ENCODE measurements at places on chromosomes 4 and X.

DNA sequence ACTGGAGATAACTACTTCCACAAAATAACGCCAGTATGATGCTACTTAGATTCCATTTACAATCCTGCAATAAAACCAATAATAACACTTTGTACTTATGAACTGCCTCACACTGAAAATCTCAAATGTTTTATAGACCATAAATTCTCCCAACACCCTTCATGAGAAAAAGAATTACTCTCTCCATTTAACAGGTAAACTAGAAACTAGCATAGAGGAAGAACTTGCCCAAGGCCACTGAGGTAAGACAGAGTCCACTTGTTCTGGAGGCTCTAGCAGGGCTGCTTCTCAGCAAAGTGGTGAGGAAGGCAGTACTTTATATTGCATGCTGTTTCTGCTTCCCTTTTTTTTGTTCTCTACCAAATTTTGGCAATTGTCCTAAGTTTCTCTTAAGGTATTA, 11.5 kb upstream of the BMP3 start:
- DNase-seq = no peak

- peak; percentile 34 for DNase-seq
Measured at GRCh38 chrX:52990848-52991247, 32.5 kb upstream of the FAM156A start.

GRCh38 chr4:158873795-158874401, 105.1 kb downstream of the FNIP2 start:
- peak; percentile 67 for DNase-seq

GRCh38 chrX:17433965-17434364, 59.0 kb downstream of the NHS start:
- DNase-seq = no peak

GRCh38 chr4:25178838-25179261, 18.6 kb upstream of the SEPSECS start:
- DNase-seq = peak; percentile 42

DNA sequence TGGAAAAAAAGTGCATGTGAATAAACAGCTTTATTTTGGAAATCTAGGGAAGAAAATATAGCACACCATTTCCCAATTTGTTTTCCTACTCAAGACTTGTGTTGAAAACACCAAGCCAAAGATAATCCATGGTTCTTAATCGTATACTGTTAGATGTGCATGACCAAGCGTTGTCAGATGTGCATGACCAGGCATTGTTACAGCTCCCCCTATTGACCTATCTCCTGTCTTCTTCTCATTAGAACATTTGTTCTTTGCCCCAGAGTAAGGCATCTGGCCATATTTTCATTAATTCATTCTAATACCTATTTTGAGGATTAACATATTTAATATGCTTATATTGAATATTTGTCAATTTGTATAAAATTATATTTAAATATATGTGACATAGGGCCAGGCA, 14.4 kb upstream of the VCX start:
- DNase-seq = no peak

DNA sequence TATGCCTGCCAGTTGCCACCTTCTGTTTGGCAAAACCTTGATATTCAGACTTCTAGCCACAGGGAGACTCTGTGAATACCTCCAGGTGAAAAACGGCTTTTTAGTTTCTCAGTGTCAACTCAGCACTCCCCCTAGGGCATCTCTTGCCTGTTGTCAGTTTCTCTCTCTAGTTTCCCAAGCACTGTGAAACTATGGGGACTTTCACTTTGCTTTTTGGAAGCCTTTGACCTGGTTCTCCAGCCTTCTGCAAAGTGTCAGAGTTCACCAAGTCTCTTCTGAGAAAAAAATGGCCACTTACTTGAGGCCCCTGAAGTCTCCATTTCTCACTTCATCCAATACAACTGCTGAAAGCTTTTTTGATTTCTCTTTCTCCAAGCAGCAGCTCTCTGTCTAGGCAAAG, 521.5 kb downstream of the INPP4B start:
- DNase-seq = peak; percentile 43

DNA sequence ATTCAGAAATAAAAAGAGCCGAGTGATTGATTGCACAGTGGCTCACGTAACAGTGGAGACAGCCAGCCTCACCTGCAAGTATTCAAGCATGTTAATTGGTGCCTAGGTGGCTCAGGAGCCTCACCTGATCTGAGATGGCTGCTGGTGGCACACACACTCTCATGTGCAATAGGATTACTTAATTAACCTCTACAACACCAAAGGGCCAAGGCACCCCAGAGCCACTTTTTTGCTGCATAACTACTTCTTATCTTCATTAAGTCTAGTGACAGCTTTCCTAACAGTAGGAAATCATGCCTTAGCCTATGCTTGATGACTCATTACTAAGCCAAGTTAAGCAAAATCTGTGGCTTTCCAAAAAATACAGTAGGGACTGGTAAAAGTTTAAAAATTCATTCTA, 117.3 kb upstream of the NOCT start:
- no peak for DNase-seq

- no peak for DNase-seq
Measured at GRCh38 chr4:188254211-188254610, 115.0 kb downstream of the TRIML1 start.

GRCh38 chr4:163772238-163772637, 277.7 kb downstream of the TMA16 start:
- DNase-seq = no peak

GRCh38 chrX:130120321-130120731, 10.0 kb upstream of the ELF4 start:
- DNase-seq = peak; percentile 17

DNA sequence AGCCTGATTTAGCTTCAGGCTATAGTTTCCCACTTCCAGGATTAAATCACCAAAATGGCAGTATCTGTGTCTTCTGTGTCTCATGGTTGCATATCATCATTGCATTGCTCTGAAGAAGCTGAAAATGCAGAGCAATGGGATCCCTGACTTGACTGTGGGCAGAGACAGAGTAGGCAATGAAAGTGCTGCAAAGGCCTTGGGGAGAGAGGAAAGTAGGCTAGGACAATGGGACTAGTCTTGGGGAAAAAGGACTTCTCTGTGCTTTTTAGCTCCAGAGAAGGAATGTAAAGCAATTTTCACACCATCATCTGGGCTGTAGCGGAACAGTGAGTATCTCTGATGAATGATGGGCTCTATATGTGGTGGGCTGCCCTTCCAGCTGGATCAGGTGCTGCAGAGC, 202.5 kb downstream of the LDB2 start:
- DNase-seq = no peak

DNA sequence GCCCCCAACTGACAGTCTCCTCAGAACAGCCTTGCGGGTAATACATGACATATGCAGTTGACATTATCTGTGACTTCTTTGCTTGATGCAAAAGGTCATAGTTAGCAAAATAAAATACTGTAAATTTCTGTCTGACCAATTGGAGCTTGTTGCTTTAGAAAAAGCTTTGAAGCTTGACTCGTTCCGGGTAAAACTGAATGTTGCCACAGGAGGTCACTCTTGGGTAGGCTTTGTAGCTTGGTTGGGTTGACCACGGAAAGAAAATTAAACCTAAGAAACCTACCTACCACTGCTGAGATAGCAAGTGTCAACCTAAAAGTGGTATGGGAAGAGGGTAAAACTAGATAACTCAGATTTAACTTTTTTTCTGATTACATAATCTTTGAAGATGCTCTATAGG, 23.2 kb downstream of the PRPS2 start:
- DNase-seq = peak; percentile 44

GRCh38 chr4:62797221-62797620, 1597.1 kb downstream of the ADGRL3 start:
- DNase-seq = no peak

GRCh38 chr4:60506061-60506460, 694.1 kb upstream of the ADGRL3 start:
- DNase-seq = no peak

DNA sequence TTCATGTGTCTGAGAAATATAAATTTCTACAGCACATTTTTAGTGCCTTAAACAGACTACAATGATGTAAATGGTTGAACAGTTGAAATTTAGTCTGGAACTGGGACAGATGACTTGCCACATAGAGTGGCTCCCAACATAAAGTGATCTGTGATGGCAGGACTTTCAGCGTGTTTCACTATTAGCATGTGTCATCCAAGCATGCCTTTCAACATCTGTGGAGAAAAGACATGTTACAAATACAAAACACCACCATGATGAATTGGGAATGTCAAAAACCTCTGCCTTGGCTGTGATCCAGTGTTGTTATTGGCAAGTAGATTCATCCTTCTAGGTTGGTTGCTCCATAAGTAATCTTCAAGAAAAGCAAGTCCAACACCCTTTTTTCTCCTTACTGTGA, 348.7 kb downstream of the MAPK10 start:
- DNase-seq = no peak

DNA sequence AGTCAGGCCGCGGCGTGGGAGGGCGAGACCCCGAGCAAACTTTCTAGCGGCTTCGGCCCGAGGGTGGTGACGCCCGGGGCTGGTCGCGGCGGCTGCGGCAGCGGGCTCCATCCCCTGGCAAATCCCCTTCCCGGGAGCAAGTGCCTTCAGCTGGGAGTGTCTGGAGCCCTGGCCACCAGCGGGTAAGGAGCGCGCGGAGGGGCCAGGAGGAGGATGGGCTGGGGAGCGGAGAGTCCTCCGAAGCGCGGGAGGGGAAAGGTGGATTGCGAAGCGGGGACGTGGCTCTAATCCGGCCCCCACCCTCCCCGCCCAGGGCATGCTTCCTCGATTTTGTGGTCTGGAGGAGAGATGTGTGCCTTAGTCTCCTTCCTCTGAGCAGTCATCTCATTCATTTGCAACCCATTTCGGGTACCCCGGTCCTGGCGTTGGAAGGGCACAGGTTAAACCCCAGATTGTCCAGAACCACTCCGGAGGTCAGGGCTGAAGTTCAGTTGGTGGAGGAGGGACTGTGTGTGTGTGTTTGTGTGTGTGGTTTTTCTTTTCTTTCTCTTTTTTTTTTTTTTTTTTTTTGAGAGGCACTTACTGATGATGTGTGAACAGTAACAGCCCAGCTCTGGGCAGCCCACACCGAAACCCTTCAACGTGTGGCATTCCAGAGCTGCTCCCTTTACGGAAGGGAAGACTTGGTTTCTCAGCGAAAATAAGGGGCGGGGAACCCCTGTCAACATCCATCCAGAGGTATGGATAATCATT, 516 bp downstream of the SGMS2 start:
- DNase-seq = peak; percentile 6

DNA sequence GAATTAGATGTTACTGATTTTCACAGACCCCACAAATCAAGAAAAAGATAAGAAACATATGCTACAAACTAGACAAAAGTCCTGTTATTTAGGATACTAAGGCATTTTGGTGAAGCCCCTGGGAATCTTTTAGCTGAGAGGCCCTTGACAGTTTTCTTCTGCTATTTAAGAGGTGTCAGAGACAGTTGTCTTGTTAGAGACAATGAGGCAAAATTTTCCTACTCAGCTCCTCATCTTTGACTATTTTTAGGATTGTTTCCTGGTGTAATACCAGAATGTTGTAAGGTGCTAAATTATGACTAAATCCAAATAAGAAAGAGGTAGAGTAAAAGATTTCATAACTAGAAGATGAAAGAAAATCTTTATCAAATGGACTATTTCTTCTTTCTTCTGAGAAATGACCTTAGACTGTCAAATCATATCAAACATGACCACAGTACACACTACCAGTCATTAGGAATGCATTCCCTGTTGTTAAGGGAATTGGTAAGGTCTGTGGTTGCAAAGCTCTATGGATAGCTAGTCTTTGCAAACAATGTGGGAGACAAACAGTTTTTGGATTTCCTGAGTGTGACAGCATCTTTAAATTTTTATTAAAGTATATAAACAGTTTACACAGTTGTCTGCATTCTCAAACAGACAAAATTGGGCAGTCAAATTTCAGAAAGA, 926.1 kb downstream of the ADGRL3 start:
- no peak for DNase-seq

DNA sequence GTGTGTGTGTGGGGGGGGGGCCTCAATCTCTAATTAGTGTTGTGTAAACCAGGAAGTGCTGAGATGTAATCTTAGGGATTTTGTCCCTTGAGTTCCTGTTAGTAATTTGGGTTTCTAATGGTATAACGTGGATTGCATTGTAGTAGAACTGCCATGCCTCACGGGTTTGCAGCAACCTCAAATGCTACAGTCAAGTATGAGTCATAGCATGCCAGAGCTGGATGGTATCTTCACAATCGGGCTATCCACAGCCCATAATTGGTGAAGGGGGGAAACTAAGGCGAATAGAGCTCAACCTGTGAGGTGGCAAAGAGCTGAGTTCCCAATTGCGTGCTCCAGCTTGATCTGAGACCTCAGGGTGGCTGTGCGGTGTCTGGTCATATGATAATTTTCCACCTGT, 2.2 kb upstream of the FMR1NB start:
- DNase-seq = no peak

- no peak for DNase-seq
Measured at GRCh38 chr4:3317011-3317655, 24.3 kb downstream of the RGS12 start.

DNA sequence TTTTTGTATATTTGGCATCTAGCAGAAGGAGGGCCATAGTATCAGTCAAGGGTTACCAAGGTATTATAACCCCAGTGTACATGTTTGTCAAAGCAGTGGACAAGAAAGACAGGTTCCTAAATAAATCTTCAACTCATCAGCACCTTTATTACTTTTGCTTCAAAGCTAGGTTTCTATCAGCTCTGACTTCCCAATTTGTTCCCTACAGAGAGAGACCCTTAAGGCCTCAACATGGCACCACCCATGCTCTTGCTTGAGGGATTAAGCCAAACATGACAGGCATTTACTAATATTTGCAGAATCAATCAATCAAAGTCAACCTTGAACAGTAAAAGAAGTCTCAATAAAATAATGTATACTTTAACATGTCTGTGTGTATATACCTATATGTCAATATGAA, 9.4 kb downstream of the TBCK start:
- DNase-seq = no peak

DNA sequence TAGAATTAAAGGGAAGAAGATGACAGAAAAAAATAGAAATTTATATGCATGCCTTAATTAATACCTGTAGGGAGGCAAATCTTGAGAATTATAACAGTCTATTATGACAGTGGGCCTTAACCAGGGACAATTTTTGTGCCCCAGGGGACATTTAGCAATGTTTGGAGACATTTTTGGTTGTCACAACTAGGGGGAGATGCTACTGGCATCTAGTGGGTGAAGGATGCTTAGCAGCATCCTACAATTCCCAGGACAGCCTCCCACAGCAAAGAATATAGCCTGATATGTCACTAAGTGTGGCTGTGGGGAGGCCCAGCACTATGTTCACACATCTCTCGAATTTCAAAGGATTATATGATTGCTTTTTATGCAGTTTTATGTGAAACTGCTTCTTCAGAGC, 10.5 kb downstream of the GPR82 start:
- DNase-seq = no peak

- DNase-seq = no peak
Measured at GRCh38 chr4:169116270-169116901, 106.3 kb upstream of the CBR4 start.

- no peak for DNase-seq
Measured at GRCh38 chrX:153888344-153888743, 2.4 kb upstream of the L1CAM start.

- DNase-seq = no peak
Measured at GRCh38 chr4:105119356-105119755, 27.3 kb upstream of the TET2 start.

- DNase-seq = peak; percentile 6
Measured at GRCh38 chr4:164012396-164013027, 518.0 kb downstream of the TMA16 start.
